Activated CD4-positive, alpha-beta T cell treated with anti-CD3 and anti-CD28 coated beads, Interleukin-2, amount 50 U/mL, for 4 hours (primary cell): ENCODE measurements at places on chromosomes 4 and X.

DNA sequence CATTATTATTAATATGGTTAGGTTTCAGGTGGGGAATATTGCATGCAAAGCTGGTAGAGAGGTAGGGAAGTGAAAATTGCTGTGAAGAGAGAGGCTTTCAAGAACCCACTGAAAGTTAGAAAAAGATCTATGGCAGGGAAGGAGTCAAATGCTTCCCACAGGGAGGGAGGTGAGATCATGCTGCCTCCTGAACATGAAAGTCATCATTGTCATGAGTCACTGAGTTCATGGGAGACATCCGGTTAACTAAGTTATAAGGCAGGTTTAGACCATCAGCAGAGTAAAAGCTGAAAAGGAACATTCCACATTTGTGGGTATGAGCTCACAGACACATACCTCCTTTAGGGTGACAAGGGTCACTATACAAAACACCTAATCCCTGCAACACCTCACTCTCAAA lies 16.2 kb downstream of the GATB start:
- no peak for DNase-seq

DNA sequence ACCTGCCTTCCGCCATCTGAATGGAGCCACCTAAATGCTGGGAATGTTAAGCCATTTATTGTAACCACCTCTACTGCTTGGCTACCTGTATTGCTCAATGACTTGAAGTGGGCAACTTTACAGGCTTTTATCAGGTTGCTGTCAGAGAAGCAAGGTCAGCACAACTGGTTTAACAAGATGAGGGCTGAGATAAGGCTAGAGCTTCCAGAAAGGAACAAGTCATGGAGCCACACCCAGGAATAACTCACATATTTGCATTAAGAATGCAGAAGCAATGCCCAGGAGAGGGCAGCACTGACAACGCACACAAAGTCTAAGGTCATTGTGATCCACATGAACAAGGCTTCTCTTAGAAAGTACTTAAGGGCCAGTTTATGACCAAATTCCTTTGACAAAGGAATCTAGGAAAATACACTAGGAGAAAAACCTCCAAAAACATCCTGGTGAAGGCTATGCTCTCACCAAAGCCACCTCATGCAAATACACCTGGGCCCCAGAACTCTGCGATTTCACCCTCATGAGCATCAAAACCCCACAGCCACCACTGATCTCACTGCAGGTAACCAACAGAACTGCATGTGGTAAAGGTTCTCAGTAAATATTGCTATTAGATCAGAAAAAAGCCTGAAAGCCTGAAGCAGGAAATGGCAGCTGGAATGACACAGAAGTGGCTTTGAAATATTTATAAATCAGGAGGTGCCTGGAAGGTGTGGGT lies 15.0 kb upstream of the STS start:
- DNase-seq = no peak

- DNase-seq = no peak
Observed at GRCh38 chr4:147787204-147787603, 55.3 kb downstream of the ARHGAP10 start.

DNA sequence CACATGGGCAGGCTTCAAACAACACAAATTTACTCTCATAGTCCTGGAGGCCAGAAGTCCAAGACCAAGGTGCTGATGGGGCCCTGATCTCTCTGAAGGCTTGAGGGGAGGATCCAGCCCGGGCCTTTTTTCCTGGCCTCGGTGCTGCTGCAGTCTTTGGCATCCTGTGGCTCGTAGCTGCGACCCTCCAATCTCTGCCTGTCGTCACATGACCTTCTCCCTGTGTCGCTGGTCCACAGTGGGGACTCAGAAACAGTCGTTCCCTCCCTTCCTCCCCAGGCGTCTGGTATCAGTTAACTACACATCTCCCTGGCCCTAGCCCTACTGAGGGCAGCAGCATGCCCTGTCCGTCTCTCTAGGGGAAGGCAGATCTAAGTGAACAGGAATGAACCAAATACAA lies 19.1 kb upstream of the MSX1 start:
- no peak for DNase-seq

DNA sequence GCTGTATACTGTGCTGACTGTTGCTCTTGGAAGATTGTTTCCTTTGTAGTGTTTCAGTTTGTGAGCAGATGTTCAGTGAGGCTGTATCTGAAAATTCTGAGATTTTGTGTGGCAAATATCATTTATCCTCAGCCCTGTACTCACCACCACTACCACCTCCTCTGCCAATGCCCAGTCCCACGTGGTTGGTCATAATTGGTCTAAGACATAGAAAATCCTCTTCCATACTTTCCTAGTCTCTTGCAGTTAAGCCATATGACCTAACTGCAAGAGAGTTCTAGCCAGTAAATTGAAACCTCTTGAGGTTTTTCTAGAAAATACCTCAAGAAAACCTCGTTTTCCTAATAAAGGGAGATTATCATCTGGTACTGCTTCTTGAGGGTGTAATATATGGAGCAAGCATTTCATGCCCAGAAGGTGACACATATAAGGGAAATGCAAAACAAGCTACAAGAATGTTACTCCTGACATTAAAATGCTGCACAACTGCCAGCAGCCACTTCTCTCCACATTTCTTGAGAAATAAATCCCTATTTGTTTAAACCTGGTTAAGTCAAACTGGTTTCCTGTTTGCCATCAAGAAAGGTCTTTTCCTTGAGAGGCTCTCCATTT lies 32.8 kb downstream of the ABCE1 start:
- DNase-seq = no peak

- DNase-seq = no peak
Observed at GRCh38 chrX:37716602-37717001, 31.0 kb downstream of the XK start.

DNA sequence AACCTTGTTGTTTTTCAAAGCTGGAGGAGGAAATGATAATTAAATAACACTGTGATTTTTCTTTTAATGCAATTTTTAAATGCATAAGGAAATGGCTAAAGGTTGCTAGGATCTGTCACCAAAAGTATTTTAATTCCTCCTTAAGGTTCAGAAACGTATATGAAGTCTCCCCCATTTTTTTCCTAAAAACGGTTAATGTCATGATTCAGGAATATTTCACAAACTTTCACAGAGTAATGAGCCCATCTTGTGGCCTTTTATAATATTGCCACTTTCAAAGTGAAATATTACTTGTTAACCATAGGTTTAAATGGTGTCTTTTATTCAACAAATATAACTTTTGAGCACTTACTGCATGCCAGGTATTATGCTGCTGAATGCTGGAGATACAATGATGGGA lies 99.5 kb upstream of the USP38 start:
- DNase-seq = no peak

- no peak for DNase-seq
Observed at GRCh38 chr4:155738548-155738947, 20.3 kb upstream of the GUCY1B1 start.

- DNase-seq = no peak
Observed at GRCh38 chrX:5314148-5314547, 914.5 kb downstream of the NLGN4X start.

DNA sequence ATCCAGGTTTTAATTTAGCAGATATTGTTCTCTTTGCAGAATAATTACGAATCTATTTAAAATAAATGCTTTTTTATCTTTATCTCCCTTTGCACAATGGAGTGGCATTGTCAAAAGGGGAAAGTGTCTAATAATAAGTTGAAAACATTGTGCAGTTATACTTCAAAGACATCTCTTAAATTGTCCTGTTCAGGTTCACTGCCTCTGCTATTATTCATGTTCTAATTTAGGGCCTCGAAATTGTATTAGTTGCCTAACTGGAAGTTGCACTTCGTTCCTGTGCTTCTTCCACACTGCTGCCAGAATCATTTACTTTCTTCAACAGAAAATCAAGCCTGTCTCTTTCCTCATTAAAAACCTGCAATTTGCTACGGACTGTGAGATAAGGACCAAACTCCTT lies 150.5 kb upstream of the SPRY1 start:
- no peak for DNase-seq

DNA sequence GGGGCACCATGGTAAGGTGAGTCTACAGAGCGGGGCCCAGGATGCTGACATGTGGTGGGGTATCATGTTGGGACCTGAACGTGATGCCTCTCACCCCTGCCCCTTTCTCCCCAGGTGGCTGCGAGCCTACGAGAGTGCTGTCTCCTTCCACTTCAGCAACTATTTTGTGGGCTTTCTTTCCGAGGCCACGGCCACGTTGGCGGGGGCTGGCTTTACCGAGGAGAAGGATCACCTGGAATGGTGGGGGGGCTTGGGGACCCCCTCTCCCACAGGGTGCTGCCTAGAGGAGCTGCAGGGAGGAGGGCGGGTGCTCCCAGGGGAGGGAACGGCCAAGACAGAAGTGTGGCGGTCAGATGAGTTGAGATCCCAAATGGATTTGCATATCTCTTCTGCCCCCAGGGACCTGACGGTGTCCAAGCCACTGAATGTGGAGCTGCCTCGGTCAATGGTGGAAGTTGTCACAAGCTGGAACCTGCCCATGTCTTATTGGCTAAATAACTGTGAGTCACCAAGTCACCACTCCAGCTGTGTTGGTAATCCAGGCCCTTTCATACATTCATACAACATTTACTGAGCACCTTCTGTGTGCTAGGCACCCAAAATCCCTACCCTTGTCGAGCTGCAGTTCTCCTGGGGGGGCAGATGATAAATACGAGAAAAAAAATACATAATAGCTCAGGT lies 5.5 kb downstream of the PORCN start:
- no peak for DNase-seq

- no peak for DNase-seq
Observed at GRCh38 chr4:42643685-42644084, 13.2 kb downstream of the ATP8A1 start.

DNA sequence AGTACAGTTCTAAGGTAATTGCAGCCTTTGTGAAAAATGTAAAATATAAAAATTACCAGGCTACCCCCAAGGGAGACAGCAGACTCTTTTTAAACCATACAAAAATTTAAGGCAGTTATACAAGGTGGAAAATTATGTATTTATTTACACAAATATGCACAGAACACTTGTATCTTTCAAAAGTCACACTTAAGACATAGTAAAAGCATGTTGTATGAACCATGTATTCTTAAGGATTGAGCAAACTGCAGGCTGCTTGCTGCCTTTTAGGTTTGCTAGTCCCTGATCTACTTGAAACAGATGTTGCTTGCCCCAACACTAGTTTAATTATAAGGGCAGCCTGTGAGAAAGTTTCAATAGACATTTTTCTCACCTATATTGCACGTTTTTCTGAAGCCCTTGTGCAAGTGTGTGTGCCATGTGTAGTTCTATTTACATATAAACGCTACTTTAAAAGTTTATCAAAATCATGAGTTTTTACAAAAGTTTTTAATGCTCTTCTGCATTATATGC lies 72.8 kb downstream of the PRSS12 start:
- no peak for DNase-seq

DNA sequence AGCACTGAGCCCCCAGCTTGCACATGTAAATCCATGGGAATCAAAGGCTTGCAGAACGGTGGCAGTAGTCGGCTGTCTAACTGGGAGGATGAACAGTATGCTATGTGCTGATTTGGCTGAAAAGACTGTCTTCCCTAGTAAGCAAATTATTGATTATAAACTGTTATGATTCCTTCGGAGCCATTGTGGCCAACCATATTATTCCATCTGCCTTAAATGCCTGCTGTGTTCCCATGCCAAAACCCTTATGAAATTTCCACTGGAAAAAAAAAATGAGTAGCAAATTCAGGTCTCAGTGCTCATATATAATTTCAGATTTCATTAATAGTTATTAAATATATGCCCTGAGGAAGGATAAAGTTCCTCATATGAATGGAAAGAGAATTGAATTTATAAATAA lies 132.7 kb upstream of the MID1 start:
- no peak for DNase-seq

GRCh38 chr4:2168469-2169319 lies 73.2 kb downstream of the HAUS3 start:
- DNase-seq = no peak

- DNase-seq = no peak
Observed at GRCh38 chr4:2390146-2390545, 28.3 kb downstream of the ZFYVE28 start.

- DNase-seq = no peak
Observed at GRCh38 chrX:104854790-104855340, 288.9 kb downstream of the IL1RAPL2 start.

GRCh38 chr4:56757261-56757746 lies 64.2 kb downstream of the SPINK2 start:
- DNase-seq = peak; percentile 36

DNA sequence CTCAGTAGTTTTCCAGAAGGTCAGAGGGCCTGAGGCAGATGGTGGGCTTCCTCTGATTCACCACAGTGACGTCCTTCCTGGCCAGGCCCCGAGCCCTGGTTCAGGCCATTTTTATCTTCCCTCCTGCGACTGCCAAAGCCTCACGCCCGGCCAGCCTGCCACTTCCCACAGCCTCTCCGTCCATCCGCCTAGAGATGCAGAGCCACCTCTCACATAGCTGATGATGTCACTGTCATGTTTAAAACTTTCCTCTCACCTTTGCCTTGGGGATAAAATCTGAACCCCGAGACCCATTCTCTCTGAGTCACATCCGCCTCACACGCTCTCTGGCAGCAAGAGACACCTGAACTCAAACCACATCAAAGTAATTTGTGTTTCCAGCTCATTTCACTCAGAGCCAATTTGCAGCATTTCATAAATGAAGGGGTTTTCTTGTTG lies 175.3 kb downstream of the QDPR start:
- DNase-seq = peak; percentile 77

DNA sequence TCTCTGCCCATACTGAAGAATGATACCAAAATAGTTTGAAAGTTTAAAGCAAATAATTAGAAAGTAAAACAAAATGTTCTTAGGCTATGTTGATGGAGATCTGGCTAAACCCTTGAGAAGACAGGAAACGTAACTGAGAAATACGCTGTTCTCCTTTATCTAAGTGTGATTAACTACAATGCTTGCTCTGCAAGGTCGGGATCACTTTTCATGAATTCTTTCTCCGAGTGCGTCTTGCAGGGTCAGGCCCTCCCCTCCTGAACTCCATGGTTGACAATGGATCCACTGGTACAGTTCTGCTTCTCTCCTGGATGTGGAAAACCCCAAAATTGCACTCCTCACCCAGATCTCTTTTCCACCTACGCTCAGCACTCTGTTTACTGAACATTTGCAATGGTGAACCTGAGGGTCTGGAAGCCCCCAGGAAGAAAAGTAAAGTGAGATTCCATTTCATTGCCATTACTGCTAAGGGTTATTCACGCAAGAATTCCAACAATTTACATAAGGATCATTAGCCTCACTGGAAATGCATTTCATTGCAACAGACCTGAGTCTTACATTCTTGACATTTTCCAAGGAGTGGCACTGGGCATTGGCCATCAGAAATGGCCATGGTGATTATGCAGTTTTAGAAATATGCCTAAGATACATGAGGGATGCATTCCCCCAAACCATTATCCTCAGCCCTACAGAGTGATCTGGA lies 24.6 kb upstream of the WWC2 start:
- no peak for DNase-seq

DNA sequence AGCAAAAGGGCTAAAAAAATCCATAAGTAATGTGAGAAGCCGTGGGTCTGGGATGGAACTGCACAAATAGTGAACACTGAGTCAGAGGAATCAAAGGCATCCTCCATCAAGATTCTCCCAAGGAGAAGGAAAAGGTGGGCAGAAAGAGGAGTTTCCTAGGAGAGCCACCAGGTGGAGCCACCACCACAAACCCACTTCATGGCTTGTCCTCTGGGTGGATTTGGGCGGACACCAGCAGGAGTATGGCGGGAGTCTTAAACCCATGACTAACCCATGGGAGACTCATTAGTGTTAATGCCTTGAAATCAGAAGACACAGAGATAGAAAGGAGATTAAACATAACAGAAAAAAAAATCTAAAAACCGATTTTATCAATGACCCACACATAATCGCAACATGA lies 147.7 kb downstream of the SH3KBP1 start:
- peak; percentile 33 for DNase-seq

GRCh38 chr4:77578145-77578544 lies 27.5 kb upstream of the CXCL13 start:
- DNase-seq = no peak
